Activated naive CD4-positive, alpha-beta T cell treated with anti-CD3 and anti-CD28 coated beads for 36 hours (primary cell): ENCODE measurements at places on chromosomes 3 and 15.

GRCh38 chr3:188164248-188164687 lies 10.3 kb downstream of the LPP start:
- peaks cover 13% of the 10 kb centered on the region for H3K36me3 ChIP-seq
- H3K4me1 ChIP-seq = peaks cover 53% of the 10 kb centered on the region
- no peak overlapping the region for H3K27ac ChIP-seq
- H3K27me3 ChIP-seq = no peaks in the 10 kb centered on the region
- peak; percentile 60 for DNase-seq

GRCh38 chr15:57865294-57865693 lies 158.8 kb downstream of the POLR2M start:
- no peak overlapping the region for H3K4me3 ChIP-seq
- H3K4me1 ChIP-seq = no peaks in the 10 kb centered on the region
- DNase-seq = no peak
- H3K36me3 ChIP-seq = no peaks in the 10 kb centered on the region

GRCh38 chr15:92377083-92377789 lies 16.4 kb upstream of the ST8SIA2 start:
- no peaks in the 10 kb centered on the region for H3K4me1 ChIP-seq
- H3K27me3 ChIP-seq = peaks cover 12% of the 10 kb centered on the region
- no peak overlapping the region for H3K27ac ChIP-seq
- no peaks in the 10 kb centered on the region for H3K36me3 ChIP-seq
- H3K4me3 ChIP-seq = no peak overlapping the region

- DNase-seq = no peak
- H3K36me3 ChIP-seq = no peaks in the 10 kb centered on the region
- no peak overlapping the region for H3K27ac ChIP-seq
These were observed 94.1 kb downstream of the CHSY1 start for GRCh38 chr15:101157721-101158120.

DNA sequence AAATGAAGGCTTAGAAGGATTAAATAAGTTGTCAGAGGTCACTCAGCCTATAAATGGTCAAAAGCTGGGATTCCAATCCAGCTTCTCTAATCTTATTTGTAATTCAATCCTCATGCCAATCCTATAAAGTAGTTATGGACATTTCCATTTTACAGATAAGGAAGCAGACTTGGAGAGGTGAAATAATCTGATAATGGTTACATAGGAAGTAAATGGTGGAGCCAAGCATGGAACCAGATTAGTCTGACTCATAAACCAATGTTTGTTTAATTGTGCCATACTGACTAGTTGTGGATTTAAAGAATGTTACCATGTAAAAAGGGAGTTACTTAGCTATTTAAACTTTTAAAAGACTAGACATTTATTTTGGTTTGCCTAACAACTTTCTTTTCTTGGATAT lies 59.7 kb downstream of the KCNAB1 start:
- no peak overlapping the region for H3K4me3 ChIP-seq
- H3K27me3 ChIP-seq = peaks cover 2% of the 10 kb centered on the region
- no peaks in the 10 kb centered on the region for H3K36me3 ChIP-seq
- H3K4me1 ChIP-seq = no peaks in the 10 kb centered on the region
- H3K27ac ChIP-seq = no peak overlapping the region

- peaks cover 77% of the 10 kb centered on the region for H3K4me1 ChIP-seq
- peaks cover 47% of the 10 kb centered on the region for H3K36me3 ChIP-seq
- DNase-seq = peak; percentile 43
- peak overlapping the region; percentile 81 for H3K4me3 ChIP-seq
These were observed 675 bp downstream of the RBM15B start for GRCh38 chr3:51391566-51392354.

DNA sequence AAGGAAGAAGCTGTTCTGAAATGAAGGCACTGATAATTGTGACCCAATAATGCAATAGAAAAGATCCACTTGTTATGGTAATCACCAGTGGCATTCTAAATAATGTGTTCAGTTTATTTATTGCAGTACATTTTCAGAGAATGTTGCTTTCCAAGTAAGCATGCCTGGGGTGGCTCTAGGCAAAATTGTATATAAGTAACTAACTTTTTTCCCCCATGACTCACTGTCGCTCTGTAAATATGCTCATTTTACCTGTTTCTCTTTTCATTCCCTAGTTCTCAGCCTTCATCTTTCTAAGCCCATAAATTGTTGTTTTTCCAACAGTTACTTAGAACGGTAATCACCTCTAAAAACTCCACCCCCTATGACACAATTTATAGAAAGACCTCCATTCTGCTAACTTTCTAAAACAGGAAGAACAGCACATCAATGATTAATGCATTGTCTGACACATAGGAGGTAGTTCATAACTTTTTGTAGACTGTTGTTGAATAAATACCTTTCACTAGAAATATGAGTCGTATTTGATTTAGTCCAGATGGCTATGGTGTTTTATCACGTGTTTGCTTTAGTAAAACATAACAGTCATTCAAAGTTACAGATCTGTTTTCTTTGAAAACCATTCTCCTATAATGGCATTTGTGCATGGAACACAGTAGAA lies 143.1 kb downstream of the LSAMP start:
- DNase-seq = no peak
- no peak overlapping the region for H3K27ac ChIP-seq
- no peak overlapping the region for H3K4me3 ChIP-seq
- H3K36me3 ChIP-seq = no peaks in the 10 kb centered on the region
- H3K4me1 ChIP-seq = no peaks in the 10 kb centered on the region

- H3K27ac ChIP-seq = peak overlapping the region; percentile 1
- peaks cover 27% of the 10 kb centered on the region for H3K4me1 ChIP-seq
- no peaks in the 10 kb centered on the region for H3K36me3 ChIP-seq
- no peak overlapping the region for H3K4me3 ChIP-seq
- H3K27me3 ChIP-seq = no peaks in the 10 kb centered on the region
- peak; percentile 76 for DNase-seq
These were observed 170.5 kb upstream of the PROK2 start for GRCh38 chr3:71955240-71956068.

DNA sequence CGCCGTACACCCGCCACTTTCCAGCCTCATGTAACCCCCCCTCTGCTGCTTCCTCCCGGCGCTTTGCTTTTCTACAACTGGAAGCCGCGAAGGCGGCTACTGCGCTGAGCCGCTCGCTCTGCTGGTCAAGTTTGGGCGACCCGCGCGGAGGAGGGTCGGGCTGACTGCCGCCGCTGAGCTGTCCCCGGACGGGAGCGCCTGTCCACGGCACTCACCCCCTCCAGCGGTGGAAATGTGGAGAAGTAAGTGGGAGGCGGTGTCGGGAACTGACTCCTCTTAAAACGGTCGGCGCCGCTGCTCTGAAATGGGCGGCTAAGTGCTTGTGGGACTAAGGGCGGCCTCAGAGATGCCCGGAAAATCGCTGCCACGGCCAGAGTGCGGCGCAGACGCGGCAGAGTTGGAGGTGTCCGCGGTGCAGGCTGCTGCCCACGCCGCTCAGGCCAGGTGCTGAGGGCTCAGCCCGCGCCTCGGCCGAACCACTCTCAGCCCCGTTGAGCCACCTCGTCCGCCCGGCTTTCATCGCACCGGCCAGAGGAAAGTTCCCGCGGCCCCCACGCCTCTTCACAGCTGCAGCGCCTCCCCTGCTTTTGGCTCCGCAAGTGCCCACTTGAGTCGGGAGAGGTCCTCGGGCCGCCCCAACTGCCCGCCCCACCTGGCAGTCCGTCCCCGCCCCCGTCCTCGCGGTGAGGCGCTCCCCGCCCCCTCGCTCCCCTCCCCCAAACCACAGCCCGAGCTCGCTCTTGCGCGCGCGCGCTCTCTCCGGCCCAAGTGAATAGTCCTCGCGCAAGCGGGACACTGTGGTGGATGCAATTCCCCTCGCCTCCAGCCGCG lies at the start of gene EPHA6:
EPHA6 (plus strand) TSS at position 775 of the 831 bp plus-strand sequence.
- H3K36me3 ChIP-seq = no peaks in the 10 kb centered on the region
- H3K4me1 ChIP-seq = peaks cover 10% of the 10 kb centered on the region
- H3K27me3 ChIP-seq = peaks cover 30% of the 10 kb centered on the region
- H3K4me3 ChIP-seq = peak within 1 kb of the TSS; percentile 57
